NCI-H1092 treated with DMSO at 0.1 percent for 48 hours (cell line): ENCODE measurements at places on chromosomes 12 and 14.

DNA sequence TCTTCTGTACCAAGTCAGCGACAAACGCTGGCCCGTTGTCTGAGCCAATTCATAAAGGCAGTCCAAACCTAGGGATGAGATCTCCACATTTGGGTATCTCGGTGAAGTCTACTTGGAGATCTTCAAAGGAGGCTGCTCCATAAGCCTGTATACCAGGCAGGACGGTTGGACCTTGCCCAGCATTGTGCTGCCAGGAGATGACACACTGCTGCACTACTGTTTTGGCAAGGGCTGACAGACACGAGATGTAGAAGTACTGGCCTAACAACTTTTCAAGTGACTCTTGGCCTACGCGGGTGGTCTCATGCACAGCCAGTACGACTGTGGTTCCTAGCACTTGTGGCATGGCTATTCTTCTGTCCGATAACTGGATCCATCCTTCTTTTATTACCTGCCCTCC is 135.3 kb downstream of the SLC38A6 start:
- DNase-seq: no peak

DNA sequence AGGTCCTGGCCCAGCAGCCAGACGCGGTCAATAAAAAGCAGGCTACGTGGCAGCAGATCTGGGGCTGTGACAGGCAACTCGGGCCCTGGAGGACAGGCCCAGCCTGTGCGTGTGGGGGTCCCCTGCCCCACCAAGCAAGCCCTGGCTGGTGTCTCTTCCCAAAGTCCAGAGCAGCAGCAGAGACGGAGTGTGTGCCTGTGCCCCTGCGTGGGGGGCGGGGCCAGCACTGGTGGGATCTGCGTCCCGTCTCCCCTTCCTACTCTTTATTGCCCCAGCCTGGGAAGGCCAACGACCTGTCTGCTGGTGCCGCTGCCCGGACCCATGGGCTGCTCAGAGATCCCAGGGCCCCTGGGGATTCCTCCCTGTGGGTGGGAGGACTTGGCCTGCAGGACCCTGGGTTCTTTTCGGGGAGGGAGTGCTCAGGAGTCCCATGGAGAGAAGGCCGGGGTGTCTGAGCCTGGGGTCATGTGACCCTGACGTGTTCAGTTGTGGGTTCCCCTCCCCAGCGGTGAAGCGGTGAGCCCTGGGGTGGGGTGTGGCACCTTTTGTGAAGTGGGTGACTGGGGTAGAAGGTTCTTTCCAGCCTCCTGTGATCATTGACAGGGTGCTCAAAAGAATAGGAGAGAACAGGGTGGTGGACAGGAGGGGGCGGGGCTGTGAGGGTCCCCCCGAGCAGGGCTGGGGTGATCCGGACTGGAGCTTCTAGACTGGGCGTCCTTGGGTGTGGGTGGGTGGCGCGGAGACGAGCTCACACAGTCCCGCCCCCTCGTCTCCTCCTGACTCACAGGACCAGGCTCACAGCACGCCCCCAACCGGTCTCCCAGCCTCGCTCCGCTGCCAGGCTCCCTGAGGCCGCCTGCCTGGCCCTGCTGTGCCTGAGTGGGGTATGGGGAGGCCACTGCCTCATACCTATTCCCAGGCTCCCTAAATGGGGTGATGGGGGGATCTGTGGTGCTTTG is 22.4 kb downstream of the ASPG start:
- no peak for DNase-seq

DNA sequence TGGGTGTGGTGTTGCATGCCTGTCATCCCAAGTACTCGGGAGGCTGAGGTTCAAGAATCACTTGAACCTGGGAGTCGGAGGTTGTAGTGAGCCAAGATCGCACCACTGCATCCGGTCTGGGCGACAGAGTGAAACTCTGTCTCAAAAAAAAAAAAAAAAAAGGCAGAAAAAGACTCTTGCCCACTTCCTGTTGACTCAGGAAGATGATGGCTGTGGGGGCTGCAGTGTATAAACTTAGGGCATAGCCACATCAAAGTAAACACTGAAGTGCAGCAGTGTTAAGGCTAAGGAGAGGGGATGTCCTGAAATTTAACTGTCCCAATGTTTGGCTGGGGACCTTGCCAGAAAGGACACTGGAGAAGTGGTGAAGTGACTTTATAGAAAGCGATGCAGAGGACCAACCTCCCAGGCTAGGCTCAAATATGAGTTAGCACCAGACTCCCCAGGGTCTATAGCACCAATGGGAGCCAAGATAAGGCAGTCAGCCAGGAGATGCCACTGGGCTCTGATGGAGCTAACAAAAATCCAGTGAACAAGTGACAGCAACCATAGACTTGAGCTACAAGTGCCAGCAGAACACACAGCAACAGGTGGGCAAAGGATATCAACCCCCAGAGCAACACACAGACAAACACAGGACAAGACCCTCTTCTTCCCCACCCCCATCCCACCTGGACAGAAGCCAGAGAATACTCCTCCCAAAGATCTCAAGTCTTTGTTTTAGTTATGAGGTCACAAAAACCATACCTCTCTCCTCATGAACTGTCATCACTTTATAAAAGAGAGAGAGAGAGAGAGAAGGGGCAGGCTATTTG is 28.0 kb downstream of the NELL2 start:
- no peak for DNase-seq

- DNase-seq: no peak
Observed at GRCh38 chr14:73777420-73777819, 63.2 kb upstream of the PNMA1 start.

DNA sequence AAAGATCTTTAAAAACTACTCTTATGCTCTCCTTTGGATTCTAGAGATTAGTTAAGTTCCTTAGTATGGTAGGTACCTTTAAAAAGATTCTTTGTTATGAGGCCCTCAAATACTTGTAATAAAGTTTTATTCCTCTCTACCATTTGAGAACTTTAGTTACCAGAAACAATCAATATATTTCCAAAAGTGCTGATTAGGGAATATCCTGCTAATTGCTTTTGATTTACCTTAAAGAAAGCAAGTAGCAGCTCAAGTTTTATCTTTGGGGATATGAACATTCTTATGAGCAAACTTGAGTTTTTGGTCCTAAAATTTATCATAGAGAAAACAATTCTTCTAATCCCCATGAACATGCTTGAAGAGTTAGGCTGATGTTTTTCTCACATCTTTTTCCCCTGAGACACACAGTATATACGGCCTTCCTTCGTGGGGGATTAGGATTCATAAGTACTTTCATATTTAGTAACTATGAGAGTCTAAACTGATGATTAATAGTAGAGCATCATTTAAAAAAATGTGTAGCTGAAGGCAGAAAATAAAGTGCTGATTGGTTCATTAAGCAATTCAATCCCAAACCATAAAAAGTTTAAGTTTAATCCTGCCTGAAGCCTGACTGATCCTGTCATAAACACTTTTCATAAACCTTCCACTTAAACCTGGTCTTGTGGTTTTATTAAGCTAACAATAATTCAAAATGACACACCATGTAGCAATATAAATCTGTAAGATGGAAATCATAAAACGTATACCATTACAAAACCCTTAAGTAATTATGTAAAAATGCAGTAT is 380.5 kb upstream of the FBXO33 start:
- no peak for DNase-seq

- DNase-seq: no peak
Observed at GRCh38 chr12:89194683-89195082, 157.6 kb downstream of the DUSP6 start.

DNA sequence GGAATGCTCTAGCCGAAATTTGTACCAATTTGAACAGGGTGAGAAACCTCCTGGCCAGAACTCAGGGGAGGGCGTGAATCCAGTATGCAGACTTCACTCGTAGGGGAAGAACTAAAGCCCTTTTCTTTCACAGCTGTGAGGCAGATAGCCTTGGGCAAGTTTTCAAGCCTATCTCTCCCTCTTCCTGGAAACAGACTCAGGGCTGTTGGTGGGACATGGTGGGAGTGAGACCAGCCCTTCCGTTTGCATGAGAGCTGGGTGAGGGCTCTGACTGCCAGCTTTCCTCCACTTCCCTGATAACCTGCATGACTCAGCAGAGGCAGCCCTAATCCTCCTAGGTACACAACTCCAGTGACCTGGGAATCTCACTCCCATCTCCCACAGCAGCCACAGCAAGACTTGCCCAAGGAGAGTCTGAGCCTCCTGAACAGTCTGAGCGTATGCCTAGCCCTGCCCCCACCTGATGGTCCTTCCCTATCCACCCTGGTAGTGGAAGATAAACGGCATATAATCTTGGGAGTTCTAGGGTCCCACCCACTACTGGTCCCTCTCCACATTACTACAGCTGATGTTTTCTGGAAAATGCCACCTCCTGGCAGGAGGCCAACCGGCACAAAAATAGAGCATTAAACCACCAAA is 170.1 kb upstream of the AMIGO2 start:
- no peak for DNase-seq

DNA sequence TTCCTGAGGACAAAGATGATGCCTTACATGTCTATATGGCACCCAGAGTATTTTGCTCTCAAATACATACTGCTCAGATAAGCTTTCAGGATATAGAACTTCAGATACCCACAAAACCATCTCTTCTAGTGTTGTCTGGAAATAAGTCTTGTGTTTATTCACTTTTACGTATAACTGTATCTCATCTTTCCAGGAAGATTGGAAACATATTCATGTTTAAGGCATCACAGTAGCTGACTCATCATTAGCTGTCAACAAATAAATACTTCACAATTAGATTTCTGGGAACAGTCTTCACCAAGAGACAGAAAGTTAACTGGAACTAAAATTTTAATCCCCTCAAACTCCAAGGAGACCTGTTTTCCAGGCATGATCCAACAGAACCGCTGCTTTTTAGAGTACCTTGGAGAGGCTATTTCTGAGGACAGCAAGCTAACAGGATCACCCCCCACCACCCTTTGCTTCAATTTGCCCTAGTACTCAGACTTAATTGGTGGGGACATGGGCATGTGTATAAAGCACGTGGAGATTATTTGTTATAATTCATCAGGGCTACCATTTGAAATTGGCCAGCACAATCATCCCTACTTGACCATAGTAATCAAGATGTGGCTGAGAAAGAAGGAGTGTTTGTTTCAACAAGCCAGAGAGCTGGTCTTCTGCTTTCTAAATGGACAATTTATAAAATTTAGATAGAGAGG is 129.3 kb upstream of the HIF1A start:
- DNase-seq: no peak
